ENCODE measurements at places on chromosomes 5 and 9.

GRCh38 chr5:34717426-34718327 is 61.5 kb downstream of the RAI14 start:
- DNase-seq, result no peak

- DNase-seq, result no peak
These were observed 35.1 kb downstream of the NNT start for GRCh38 chr5:43638107-43638506.

DNA sequence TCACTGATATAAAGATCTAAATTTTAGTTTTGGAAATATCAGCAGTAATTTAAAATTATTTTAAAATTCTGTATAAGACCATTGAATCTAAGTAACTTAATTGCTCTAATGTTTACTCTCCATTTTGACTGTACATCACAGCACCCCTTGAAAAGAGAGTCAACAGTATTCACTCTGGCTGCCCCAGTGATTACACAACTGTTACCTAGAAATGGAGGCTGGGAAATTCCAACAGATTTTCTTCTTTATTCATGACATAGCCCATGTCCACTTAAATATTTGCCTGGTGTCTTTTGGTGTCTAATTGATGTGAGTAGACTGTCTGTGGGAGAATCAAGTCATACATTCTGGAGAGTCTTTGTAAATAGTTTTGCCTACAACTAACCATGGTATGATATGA is 301.8 kb upstream of the CDH6 start:
- DNase-seq, result no peak

GRCh38 chr9:90772386-90772785 is 29.2 kb upstream of the SYK start:
- no peak for DNase-seq

- peak; percentile 46 for DNase-seq
These were observed at the start of gene ABCA1 for GRCh38 chr9:104927912-104928740. ABCA1 (minus strand) TSS chr9:104928155; CDS start chr9:104903679, 24,476 bp downstream.
